ENCODE measurements at places on chromosomes 5 and 9.

DNA sequence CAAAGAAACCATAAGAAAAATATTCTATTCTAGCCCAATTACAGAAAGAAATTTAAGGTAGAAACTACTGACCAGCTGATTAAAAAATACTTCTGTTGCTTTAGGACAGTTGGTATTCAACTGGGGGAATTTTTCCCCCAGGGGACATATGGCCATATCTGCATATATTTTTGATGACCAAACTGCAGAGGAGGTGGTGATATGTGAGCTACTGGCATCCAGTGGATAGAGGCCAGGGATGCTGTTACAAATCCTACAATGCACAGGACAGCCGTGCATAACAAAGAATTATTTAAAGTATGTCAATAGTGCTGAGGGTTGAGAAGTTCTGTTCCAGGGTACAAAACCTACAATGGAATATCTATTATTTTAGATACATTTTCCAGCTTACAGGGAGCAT is 24.0 kb downstream of the ZFR start:
- no peak for DNase-seq

- DNase-seq = no peak
Observed at GRCh38 chr5:83641946-83642345, 78.7 kb downstream of the HAPLN1 start.

- DNase-seq = no peak
Observed at GRCh38 chr5:125357660-125358059, 611.2 kb upstream of the ZNF608 start.

- no peak for DNase-seq
Observed at GRCh38 chr5:132773114-132773513, 3.9 kb downstream of the SEPTIN8 start.

- no peak for DNase-seq
Observed at GRCh38 chr5:25181249-25181648, 536.5 kb upstream of the CDH10 start.

DNA sequence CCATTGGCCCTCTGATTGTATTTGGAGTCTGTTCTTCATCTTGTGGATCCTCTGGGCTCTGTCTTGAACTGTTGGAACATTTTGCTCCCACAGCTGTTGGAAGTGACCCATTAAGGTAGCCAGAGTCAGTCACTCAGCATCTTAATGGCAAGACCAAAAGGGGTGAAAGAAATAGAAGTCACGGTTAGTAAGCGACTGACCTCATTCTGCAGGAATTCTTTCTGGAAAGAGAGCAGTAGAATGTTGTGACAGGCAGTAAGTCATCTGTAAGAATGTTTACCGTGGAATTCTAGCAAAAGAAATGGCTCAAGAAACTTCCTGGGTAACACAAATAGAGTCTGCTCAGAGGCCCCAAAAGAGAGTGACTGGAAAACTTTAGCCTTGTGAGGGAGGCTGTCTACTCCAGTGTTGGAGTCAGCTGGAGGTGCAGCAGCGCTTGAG is 28.6 kb upstream of the TNC start:
- DNase-seq = no peak

GRCh38 chr5:146796144-146796543 is 82.4 kb downstream of the PPP2R2B start:
- no peak for DNase-seq

DNA sequence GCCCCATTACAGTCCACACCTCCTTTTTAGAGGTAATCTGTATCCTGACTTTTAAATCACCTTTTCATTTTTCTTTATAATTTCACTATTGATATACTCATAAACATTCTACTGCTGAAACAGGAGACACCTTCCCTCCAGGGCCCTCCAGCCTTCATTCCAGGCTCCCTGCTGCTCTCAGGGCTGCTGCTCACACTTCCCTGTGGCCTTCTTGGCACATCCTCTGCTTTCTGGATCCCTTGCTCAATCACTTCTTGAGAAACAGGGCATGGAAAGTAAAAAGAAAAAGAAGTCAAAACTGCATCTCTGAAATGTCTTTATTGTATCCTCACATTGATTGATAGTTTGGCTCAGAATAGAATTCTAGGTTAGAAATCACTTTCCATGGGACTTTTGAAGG is 19.3 kb upstream of the WNT8A start:
- no peak for DNase-seq

- DNase-seq = no peak
Observed at GRCh38 chr9:95137587-95138145, 179.8 kb downstream of the FANCC start.

DNA sequence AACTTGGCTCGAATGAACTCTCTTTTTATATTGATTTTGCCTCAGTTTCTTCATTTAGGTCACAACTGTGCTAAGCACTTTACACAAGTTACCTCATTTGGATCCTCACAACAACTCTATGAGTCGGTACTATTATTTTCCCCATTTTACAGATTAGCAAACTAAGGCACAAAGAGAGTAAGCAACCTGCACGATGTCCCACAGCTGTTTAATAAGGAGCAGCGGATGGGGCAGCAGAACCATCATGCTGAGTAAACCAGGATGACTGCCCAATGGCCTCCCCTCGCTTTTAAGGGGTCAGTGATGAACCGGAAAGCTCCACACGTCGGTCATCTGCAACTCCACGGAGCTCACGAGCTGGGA is 607 bp downstream of the PRELID2 start:
- no peak for DNase-seq

DNA sequence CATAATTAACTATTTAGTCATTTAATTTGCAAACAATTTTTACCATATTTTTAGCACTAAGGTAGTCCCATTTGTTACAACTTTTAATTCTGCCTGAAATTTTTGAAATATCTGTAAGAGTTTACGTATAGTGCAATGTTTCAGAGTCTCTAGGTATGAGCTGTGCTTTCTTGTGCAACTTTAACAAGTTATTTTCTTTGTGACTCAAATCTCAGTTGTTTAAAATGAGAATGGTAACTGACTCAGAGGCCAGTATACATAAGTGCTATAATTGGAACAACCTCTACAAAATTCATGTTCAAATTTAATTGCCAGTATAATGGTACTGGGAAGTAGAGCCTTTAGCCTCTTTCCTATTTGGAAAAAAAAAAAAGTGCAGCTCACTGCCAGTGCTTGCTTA is 14.2 kb upstream of the ZNF883 start:
- no peak for DNase-seq

GRCh38 chr5:69042500-69042899 is 51.3 kb upstream of the SLC30A5 start:
- no peak for DNase-seq

DNA sequence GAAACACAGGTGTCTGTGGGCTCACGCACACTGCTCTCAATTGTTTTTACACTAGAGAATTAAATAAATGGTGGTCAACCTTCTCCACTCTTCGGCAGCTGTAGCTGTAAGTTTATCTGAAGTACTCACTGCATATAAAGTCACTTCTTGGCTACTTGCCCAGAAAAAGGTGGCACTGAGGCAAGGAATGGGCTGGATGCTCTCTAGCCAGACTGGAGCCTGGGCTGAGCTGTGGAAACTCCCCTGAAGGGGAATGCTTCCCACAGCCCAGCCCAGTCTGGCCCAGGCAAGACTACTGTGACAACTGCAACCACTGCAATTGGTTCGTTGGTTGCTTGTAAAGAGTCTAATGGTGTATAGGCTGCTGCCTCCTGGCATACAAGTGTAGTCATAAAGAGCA is 4.5 kb downstream of the LEAP2 start:
- no peak for DNase-seq

DNA sequence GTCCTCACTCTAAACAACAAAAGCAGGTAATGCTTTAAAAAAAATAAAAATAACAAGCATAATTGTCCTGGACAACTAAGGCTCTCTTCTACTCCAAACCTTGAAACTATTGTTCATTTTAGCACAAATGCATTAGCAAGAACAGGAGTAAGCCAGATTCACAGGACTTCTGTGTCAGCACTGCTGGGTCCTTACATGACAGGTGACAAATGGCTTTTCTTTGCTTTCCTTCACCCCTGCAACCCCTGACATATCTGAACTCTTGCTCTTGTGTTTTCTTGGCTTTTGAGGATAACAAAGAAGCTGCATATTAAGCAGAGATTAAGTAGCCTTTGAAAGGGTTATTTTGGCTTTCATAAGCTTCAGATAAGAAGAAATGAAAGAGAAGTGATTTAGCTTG is 71.1 kb downstream of the ZNF474 start:
- no peak for DNase-seq

DNA sequence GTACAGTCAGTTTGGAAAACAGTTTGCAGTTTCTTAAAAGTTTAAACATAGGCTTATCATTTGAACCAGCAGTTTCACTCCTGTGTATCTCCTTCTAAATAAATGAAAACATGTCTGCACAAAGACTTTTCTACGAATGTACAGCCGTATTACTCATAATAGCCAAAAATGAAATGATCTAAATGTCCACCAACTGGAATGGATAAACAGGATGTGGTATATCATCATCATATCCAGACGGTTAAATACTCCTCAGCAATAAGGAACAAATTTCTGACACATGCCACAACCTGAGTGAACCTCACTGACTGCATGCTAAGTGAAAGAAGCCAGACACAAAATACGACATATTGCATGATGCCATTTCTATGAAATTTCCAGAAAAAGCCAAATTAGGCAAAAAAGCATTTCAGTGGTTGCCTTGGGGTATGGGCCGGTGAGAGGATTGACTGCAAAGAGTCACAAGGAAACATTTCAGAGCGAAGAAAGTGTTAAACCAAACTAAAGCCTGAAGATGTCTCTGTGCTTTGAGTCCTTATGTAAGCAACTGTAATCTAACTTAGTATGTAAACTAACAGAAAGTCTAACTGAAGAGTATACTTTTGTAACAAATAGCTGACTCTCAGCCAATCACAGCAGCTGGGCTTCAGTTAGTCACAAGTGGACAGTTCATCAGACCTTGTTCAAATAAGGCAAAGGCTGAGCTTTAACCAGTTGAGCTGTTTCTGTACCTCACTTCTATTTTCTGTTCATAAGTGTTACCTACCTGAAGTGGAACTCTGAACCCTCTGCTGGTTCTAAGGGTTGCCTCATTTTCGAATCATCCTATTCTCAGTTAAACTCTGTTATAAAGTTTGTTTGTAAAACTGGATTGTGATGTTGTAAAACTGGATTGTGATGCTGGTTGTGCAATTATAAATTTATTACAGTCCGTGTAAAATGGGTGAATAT is 65.2 kb downstream of the TRIO start:
- DNase-seq = no peak

GRCh38 chr9:131432597-131433301 is 38.9 kb downstream of the PRRC2B start:
- no peak for DNase-seq

DNA sequence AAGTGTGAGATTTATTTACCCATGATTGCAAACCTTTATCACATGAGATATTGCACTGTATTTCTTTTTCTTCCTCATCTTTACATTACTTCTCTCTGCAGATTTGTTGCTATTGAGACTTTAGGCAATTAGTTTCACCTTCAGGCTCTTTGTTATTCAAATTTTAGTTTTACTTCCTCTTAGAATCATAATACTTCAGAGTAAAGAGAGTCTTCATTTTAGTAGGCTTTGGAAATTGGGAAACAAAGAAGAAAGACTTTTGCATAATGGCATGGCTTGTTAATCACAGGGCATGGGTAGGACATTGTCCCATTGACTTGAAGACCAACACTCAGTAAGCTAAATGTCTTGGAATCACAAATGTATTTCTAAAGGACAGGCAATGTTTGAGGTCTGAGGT is 1.2 kb upstream of the PCDHGA5 start:
- DNase-seq = no peak

Measured in CD4-positive, alpha-beta T cell treated with Interleukin-17A for 1 hour (primary cell).